Islet precursor cell (in vitro differentiated cells): ENCODE measurements at places on chromosomes 4 and X.

- no peak for DNase-seq
Measured at GRCh38 chr4:32831104-32831503, 2110.9 kb downstream of the PCDH7 start.

DNA sequence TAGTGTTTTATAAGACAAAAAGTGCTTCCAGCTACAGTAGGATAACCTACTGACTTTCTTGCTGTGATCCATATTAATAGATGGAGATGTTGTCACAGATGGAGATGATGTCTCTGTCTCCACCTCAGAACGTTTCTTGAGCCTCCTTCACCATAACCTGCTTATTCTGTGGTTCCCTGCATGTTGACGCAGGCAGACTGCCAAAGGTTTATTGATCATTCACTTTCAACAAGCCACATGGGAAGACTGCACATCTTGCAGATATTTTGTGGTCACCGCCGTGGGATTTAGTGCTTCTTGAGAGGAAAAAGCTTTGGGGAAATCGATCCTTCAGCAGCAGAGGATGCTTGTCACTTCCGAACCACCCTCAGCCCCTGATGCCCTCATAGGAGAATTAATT, 943.0 kb upstream of the PRKX start:
- DNase-seq = no peak

GRCh38 chrX:102558607-102559006, 40.7 kb upstream of the ARMCX5 start:
- DNase-seq = no peak

DNA sequence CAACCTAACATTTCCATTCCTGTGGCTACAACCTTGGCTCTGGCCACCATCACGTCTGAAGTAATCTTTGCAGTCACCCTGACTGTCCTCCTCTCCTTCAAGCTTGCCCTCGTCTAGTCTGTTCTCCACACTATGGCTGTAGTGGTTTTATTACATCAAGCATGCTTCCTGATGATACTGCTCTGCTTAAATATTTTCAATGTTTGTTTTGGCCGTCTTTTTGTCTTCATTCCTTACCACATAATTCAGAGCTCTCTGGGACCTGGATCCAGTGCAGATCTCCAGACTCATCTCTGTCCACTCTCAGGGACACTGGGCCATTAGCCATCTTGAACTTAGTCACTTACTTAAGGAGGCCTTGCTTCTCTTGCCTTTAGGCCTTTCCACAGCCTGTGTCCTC, 27.7 kb upstream of the FREM3 start:
- DNase-seq = no peak

DNA sequence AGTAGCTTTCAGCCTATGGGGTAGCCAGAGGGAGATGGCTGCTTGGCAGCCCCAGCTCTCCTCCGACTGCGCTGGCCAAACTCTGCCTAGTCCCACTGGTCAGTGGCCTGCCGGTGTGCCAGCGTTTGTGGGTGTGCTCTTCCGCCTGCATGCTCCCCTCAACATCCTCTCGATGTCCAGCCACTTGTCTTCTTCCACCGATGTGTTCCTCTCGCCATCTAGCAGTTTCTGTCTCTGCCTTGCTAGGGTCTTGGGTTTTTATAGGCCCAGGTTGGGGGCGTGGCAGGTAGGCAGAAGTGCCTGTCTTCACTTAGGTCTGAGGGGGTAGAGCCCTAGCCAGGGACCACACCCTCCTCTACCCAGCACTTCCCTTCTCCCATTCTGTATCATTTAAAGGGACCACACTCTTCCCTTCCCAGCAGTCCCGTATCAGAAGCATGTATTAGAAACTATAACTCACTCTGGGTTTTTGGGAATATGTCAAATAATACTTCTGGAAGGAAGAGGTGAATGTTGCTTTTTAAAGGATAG, 124.4 kb downstream of the KDM6A start:
- DNase-seq = no peak
